Stimulated activated CD8-positive, alpha-beta memory T cell treated with anti-CD3 and anti-CD28 coated beads, Interleukin-2, amount 100 ng/mL, for 1 hour (primary cell): ENCODE measurements at places on chromosomes 2 and 18.

- DNase-seq = no peak
Measured at GRCh38 chr2:152322222-152322621, 12.8 kb upstream of the FMNL2 start.

- DNase-seq = no peak
Measured at GRCh38 chr18:73690222-73690621, 457.4 kb downstream of the FBXO15 start.

GRCh38 chr2:36789181-36789804 lies 92.8 kb downstream of the VIT start:
- no peak for DNase-seq

DNA sequence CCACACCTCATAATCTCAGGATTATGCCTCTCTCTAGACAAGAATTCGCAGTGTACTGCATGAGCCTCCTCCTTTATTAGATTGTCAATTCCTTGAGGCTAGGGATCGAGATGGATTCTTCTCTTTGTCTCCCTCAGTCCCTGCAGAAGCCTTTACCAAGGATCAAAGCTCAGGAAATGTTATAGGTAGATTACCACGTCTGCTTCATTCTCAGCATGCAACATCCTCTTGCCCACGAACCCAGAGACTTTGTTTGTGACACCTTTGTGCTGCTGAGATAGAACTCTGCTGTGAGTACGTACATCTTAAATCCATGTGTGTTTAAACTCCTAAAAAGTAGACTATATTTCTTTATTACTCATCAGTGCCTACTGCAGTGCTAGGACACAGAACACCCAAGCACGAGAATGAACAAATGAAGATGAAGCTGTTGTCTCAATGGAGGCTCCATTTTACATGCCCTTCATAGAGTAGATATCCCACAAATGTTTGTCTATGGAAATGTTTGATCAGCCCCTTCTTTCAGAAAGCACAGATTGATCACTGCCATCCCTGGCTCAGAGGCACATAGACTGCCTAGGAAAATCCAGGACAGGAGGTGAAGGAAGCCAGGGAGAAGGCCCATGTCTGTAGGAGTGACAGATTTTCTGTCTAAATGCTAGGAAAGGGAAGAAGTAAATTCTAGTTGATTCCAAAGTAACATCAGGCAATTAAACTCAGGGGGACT lies 98.8 kb upstream of the KLHL29 start:
- DNase-seq = no peak

GRCh38 chr18:67553437-67553836 lies 36.9 kb upstream of the DSEL start:
- no peak for DNase-seq
